Activated naive CD8-positive, alpha-beta T cell treated with anti-CD3 and anti-CD28 coated beads for 36 hours (primary cell): ENCODE measurements at places on chromosomes 4 and X. TPM values are rescaled to one million over a fixed set of nuclear protein-coding genes. Genes with fewer than 3 reads are reported as not detected.

GRCh38 chrX:81259714-81260395 is 58.0 kb downstream of the SH3BGRL start:
- DNase-seq: no peak

The ZBED1 gene
- 36.0 TPM for total RNA-seq

- no peak for DNase-seq
Measured at GRCh38 chr4:109184491-109184961, 117.9 kb downstream of the COL25A1 start.

The GPR119 gene
- total RNA-seq: not detected

DNA sequence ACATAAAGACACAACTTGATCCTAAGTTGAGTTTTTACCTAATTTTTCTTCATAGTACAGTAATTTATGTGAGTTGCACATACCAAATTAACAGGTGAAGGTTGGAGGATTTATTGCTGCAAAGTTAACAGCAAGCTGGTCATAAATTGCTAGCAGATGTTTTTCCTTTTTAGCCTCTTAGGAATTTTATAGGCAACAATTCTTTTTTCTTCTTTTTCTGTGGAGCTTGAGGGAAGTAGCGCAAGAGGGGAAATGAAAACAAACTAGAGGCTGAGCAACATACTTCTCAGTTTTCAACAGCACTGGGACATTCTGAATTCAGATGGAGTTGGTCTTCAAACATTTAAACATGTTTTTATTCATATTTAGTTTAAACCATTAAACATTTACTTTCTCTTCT is 63.7 kb upstream of the TLR2 start:
- no peak for DNase-seq

GRCh38 chr4:86482306-86483172 is 111.6 kb upstream of the PTPN13 start:
- no peak for DNase-seq

The FRAS1 gene
- total RNA-seq: 0.24 TPM

DNA sequence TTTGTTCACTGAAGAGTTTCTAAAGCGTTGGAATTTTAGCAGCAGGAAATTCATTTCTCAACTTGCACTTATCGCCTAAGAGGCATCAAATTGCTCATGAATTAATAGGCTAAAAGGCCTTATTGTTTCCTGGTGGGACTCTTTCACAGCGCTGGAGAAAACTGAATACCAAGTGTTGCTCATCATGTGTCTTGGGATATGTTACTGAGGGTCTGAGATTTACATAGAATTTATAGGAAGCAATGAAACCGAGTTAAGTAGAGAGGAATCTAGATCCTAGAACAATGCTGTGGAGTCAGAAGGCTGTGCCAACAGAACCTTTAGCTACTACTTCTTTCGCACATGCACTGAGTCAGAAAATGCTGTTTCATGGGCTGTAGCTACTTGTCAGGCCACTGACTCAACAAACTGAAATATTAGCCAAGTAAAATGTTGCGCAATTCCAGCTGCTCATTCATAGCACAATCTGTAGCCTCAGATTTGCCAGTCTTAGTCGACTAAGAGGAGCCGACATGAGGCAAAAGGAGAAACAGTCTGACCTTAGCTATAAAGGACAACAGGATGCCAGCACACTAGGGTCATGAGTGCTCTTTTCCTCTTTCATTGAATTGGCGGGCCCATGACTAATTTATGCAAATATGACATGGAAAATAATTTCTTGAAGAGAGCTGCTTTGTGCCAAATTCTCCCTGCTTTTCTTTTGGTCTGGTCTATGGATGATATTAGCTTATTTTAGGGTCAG is 35.9 kb upstream of the CXCL8 start:
- DNase-seq: no peak

- DNase-seq: no peak
Measured at GRCh38 chr4:70544279-70544868, 26.0 kb downstream of the AMTN start.

DNA sequence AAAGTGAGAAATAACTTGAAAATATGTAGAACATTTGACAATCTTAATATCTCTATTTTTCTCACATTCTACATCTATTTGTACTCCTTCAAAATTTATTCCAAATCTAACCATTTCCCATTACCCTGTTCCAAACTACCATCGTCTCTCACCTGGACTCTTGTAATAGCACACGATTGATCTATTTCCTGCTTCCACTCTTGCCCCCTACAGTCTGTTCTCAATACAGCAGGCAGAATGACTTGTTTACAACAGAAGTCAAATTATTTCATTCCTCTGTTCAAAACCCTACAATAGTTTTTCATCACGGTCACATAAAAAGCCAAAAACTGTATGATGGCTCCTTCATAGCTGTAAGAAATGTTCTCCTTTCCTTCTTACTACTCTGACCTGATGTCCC is 21.1 kb upstream of the LUZP4 start:
- DNase-seq: no peak

DNA sequence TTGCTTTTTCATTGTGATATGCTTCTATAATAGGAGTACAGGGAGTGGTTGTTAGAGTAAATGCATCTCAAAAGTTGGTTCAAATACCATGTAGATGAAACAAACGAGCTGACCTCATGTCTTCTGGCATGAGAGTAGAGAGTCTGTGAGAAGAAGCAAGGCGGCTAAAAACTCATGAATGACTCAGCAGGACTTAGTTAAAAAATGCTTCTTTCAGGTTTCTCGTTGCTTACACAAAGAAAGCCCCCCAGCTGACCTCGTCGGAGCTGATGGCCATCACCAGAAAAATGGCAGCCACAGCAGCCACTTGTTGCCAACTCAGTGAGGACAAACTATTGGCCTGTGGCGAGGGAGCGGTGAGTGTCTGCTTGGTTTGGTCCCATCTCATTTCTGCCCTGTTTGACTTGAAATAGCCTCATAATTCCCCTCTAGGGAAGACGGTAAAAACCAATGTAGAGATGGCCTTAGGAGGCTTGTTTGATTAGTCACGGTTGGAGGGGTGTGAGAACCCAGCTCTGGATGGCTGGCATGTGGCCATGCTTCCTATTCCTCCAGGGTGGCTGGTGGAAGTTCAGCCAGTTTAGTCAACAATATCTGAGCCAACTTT is 14.5 kb downstream of the AFP start:
- no peak for DNase-seq

GRCh38 chrX:119008110-119008744 is 33.8 kb downstream of the LONRF3 start:
- DNase-seq: peak; percentile 8

DNA sequence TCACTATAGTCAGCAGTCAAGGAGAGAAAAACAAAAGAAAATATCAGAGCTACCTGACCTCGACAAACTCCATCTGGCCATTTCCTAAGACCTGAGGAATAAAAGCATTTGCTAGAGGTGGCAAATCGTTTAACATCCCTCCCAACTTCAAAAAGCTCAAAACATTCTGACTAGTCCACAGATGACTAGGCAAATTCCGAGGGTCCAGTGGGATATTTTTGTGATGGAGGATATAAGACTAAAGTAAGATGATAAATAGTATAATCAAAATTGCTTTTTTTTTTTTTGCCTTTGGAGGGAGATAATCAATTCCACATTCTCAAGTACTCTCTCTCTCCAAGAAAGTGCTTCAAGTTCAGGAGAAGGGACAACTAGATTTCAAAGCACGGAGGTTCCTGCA is 119.1 kb upstream of the ETNPPL start:
- no peak for DNase-seq

The NPFFR2 gene
- not detected for total RNA-seq

DNA sequence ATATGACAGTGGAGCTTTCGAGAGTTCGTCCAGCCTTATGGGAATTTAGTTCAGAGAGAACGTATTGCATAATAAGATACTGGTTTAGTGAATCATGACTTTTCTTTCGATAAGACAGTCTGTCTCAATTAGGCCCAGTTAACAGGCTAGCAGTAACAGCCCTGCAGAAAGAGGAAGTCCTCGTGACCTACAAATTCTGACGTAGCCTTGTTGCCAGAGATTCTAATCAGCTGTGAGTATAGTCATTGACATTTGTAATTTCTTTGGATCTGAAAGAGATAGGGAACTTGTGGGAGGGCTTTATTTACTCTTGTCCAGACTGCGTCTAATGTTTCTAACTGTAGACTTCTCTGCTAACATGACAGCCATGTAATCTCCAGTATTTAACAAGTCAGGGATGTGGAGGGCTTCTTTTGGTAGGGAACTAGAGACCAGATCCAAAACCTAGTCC is 15.8 kb downstream of the ART3 start:
- DNase-seq: no peak

DNA sequence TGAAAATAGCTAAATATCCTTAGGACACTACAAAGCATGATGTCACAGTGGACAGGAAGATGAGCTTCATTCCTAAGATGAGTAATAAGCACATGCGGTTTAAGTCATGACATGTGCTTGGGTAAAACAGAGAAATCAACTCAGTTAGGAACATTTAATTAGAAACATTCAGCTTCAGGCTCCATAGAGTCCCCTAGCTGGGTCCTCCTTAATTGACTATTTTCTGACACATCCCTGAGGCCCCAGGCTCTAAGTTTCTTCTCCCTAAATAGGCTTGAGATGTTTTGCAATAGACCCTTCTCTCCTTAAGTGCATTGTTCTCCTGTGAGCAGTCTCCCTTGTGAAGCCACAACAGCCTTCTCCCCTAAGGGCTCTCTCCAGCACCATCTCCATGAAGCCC is 70.4 kb upstream of the ANXA3 start:
- no peak for DNase-seq

- no peak for DNase-seq
Measured at GRCh38 chrX:39956803-39957394, 140.9 kb downstream of the BCOR start.

DNA sequence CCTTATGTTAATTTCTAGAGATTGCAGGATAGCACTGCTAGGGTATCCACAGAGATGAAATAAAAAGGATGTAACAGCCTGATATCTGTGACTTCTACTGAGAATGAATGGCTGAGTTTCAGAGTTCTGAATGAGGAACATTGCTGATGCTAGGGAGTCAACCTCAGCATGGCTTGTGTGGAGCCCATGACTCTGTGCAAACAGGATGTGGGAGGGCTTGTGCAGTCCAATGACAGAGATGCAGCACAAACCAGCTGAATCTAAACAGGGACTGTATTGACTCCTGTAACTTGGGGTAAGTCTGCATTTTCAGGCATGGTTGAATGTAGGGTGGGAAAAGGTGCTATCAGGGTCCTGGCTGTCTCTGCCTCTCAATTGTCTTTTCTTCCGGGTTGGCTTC is 5.3 kb upstream of the RASL11B start:
- DNase-seq: no peak

GRCh38 chr4:154018659-154019058 is 229.8 kb upstream of the SFRP2 start:
- DNase-seq: peak; percentile 21

- DNase-seq: no peak
Measured at GRCh38 chr4:99822734-99823133, 6.1 kb downstream of the DAPP1 start.

The SPANXA1 gene
- not detected for total RNA-seq

DNA sequence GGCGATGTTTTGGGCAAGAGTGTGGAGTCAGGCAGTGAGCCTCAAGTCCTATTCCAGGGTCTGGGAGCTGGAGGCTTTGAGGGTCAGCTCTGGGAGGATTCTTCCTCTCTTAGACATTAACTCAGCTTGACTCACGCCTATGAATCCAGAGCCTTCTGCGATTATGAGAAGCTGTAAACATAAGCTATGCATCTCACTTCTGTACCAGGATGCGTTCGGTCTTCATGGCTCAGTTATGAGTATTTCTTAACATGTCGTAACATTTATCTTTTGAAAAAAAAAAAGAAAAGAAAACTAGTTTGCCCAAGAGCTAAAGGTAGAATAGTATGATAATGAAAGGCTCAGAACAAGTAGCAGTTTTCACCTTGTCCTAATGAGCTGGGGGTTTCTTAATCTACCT is 4.6 kb downstream of the SHROOM2 start:
- DNase-seq: no peak

GRCh38 chr4:113327494-113327893 is 278.0 kb downstream of the ANK2 start:
- DNase-seq: no peak

The JAKMIP1 gene
- 1.0 TPM for total RNA-seq
